ENCODE measurements at places on chromosomes 7 and 10.
A peak's percentile ranks its signal among the peaks of the same experiment; 100 is the strongest.

GRCh38 chr10:132654708-132655661 lies 117.4 kb downstream of the INPP5A start:
- DNase-seq = peak; percentile 33

GRCh38 chr10:124196659-124197058 lies 103.3 kb upstream of the CHST15 start:
- DNase-seq = no peak

- no peak for DNase-seq
These were observed 404.7 kb downstream of the ARL4A start for GRCh38 chr7:13091974-13092707.

GRCh38 chr7:143735962-143736361 lies 21.5 kb downstream of the CTAGE6 start:
- DNase-seq = no peak

DNA sequence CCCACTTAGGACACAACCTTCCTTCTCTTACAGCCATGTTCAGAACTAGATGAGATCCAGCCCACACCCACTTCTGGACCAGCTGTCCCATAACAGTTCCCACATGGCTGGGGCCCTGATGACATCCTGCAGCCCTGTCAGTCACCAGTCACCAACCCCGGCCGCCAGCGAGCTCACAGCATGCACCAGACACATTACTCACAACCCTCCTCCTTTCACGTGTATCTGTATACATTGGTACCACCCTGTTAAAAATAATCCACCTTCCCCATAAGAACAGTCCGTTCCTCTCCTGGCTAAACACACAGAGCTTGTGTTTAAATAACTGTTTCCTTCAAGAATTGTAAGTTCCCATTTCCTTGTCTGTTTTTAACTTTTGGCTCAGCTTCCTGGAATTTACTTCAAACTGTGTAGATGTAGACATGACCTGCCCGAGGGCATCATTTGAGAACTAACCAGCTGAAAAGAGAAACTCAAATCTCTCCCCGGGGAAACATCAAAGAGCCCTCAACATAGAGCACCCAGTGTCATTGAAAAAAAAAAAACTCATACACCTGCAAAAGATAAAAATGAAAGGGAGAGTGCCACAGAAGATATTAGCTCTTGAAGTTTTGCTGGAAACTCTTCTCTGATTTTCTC lies 26.0 kb upstream of the PRLHR start:
- no peak for DNase-seq
